ENCODE measurements at places on chromosomes 3 and 15.

DNA sequence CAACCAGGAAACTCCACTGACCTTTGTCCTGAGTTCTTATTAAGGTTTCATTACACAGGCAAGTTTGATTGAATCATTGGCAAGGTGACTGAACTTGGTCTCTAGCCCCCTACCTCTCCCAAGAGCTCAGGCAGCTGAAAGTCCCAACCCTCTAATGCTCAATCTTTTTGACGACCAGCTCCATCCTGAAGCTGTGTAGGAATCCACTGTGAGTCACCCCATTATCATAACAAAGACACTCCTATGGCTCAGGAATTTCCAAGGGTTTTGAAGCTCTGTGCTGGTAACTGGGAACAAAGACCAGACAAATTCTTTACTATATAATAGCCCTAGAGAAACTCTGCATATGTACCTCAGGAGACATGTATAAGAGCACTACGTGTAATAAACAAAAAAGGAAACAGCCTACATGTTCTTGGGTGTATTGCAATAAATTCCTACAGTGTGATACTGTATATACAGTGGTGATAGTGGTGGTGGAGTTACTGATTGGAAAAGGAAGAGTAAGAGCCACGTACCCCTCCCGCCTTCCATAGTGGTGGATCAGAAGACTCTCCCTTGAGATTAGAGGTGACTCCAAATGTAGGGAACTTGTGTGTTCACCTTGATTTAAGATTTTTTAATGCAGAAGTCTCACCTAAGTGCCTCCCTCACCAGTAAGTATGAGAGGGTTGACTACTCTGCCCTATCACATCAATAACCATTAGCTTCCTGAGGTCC lies 116.6 kb downstream of the ST8SIA2 start:
- DNase-seq: no peak

- DNase-seq: no peak
Measured at GRCh38 chr3:12484983-12485327, 675 bp downstream of the TSEN2 start.

DNA sequence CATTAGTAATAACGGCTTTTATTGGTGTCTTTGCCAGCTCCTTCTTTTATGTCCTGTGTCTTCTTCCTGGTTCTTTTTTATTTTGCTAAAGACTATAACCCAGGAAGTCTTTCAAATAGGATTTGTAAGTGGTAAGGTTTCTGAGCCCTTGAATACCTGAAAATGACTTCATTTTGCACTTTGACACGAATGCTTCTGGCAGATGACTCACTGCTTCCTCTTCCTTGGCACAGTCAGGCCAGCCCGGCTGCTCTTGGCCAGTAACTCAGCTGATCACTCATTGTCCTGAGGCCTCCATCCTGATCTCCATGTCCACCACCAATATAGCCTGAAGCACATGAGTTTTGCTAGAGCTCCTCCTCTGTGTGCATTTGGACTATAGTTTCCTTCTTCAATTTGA lies 48.7 kb upstream of the NR2E3 start:
- DNase-seq: no peak

DNA sequence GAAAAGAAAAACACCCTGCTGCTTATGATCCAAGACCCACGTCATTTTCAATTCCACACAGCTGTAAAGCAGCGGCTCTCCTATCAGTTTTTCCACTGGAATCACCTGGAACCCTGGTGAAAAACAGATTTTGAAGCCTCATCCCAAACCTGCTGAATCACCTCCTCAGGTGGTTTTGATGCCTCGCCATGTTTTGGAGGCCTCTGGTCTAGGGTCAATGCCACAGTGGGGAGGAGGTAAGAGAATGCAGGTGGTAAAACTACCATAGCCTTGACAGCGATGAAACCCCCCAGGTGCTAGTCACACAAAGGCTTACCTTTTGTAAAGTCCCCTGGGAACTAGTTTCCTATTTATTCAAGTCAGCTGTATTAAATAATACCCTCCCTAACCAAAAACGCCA lies 24.8 kb downstream of the MYO1E start:
- DNase-seq: no peak

GRCh38 chr3:161977063-161977462 lies 480.5 kb downstream of the OTOL1 start:
- DNase-seq: peak; percentile 34

GRCh38 chr3:178584722-178585380 lies 48.6 kb downstream of the KCNMB2 start:
- DNase-seq: no peak

DNA sequence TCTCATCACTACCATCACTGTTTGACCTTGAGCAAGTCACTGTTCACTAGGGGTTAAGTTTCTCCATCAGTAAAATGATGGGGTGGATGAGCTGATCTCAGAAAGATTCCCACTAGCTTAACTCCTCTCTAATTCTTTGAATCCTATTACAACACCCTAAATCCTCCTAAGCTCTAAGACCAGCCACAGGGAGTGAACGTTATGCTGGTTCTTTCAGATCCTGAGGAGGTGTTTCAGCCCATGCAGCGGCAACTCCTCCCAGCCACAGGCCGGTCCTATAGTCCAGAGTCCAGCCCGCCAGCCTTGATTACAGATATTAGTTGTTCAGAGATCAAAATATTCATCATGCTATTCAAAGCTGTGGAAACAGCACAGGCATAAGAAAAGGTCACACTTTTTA lies 15.1 kb downstream of the MB21D2 start:
- no peak for DNase-seq

GRCh38 chr15:87689716-87690115 lies 566.8 kb downstream of the NTRK3 start:
- DNase-seq: no peak

GRCh38 chr15:69114331-69114928 lies 46.0 kb upstream of the GLCE start:
- no peak for DNase-seq

GRCh38 chr15:45869034-45869668 lies 234.3 kb downstream of the SQOR start:
- no peak for DNase-seq

GRCh38 chr3:46501702-46502101 lies 3.9 kb downstream of the RTP3 start:
- DNase-seq: no peak

DNA sequence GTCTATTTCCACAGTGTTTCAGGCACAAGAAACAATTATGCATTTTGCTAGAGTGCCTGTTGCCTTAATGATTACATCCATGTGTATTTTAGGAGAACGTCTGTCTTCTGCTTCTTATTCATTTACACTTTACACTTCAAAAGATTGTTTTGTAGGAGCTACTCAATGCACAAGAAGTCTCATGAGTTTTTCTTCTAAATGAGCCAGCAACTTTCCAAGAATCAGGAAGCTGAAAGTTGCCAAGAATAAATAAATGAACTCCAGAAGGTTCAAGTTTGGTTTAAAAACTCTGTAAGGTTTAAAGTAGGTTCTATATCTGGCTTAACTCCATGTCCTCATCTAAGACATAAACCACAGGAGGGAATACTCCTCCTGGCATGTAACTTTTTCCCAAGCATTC lies 103.8 kb upstream of the ADPGK start:
- no peak for DNase-seq

DNA sequence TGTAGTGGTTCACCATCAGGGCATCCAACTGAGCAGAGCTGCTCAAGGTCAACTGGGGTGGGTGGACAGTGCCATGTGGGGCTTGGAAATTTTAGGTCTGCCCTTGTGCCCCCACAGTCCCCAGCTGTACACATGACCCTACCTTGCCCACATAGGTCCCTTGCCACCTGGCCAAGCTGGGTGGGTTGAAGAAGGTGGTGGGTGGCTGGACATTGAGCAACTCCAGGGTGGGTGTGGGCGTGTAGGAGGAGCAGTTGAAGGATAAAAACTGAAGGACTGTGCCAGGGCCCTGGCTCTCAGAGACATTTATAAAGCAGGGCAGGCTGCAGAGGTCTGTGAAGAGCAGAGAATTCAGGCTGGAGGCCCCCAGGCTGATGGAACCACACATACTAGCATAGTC lies 568 bp downstream of the CDHR4 start:
- DNase-seq: no peak

- no peak for DNase-seq
Measured at GRCh38 chr3:171606151-171606751, 146.0 kb upstream of the TNIK start.

DNA sequence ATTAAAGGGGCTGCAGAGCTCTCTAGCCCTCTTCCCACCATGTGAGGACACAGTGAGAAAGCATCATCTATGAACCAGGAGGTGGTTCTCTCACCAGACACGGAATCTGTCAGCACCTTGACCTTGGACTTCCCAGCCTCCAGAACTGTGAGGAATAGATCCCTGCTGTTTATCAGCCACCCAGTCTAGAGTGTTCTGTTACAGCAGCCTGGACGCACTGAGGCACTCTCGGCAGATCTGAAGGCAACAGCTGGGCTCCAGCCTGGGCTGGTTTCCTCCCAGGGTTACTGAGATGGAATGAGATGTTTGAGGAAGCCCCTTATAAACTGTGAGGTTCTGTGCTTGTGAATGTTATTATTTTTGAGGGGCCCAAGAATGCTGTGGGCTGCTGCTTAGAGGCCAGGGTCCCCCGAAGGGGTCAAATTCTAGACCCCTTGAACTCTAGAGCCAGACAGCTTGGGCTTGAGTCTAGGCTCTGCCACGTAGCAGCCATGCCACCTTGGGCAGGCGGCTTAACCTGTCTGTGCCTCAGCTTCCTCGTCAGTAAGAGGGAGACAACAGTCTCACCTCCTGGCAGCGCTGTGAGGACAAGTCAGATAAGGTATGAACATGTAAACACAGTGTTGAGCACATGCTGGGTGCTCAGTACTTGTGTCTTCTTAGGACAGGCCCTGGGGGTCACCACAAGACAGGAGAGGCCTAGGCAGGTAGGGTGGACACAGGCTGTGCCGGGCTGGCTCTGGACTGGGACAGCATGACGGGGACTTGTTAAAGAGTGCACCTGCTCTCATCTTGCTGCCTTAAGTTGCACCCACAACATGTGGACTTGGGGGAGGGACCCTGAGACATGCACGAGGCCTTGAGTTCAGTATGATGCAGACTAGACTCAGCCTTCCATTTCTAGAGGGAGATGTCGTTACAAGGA lies 49.2 kb downstream of the MGLL start:
- no peak for DNase-seq

DNA sequence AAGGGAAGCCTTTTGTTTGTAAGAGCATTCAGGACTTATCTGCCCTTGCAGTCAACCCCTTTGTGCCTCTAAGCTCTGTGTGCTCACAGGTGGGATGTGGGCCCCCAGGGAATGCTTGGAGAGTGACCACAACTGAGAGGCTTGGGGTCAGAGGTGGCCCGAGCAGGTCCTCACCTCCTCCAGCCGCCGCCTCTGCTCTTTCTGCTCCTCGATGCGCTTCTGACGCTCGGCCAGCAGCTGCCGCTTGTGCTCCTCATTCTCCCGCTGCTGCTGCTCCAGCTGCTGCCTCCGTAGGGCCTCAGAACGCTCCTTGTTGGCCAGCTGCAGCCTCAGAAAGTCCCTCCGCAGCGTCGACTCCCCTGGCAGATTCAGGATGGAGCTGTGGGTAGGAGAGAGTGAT lies 130.8 kb upstream of the SLC2A2 start:
- DNase-seq: no peak

GRCh38 chr3:120281261-120281660 lies 3.8 kb downstream of the GPR156 start:
- DNase-seq: no peak

DNA sequence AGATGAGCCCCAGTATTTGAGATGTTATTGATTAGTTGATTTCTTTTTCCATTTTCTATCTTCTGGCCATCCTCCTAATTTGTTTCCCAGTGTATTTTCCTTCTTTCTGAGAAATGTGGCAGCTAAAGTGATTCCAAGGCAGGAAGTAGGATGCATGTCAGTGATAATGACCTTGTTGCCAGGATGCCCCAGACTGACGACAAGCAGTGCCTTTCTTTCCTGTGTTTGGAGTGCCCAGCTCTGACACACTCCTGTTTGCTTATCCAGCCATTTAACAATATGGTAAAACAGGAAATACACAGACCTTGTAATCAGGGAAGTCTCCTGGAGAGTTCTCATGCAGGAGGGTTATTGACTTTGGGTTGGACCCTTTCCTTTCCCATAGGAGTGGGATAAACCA lies 20.4 kb downstream of the TMOD2 start:
- DNase-seq: no peak

DNA sequence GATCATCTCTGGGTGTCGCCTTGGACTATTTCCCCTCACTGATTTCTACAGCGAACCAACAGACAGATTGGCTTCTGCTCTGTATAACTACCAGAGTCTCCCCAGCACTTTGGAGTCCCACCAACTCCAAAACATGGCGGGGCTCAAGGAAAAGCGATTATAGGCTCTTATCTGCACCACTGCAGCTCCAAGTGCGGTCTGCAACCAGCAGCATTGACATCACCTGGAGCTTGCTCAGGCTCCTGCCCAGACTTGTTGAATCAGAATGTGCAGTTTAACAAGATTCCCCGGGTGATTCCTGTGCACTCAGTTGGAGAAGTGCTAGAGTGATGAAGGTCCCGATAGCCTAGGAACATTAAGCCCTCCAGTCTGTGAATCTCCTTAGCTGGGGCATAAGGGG lies 9.0 kb downstream of the CCK start:
- no peak for DNase-seq

- DNase-seq: no peak
Measured at GRCh38 chr3:79175870-79176269, 591.9 kb downstream of the ROBO1 start.

GRCh38 chr3:151903501-151903991 lies 30.1 kb downstream of the SUCNR1 start:
- no peak for DNase-seq

GRCh38 chr3:3468596-3468995 lies 289.1 kb upstream of the CRBN start:
- no peak for DNase-seq

DNA sequence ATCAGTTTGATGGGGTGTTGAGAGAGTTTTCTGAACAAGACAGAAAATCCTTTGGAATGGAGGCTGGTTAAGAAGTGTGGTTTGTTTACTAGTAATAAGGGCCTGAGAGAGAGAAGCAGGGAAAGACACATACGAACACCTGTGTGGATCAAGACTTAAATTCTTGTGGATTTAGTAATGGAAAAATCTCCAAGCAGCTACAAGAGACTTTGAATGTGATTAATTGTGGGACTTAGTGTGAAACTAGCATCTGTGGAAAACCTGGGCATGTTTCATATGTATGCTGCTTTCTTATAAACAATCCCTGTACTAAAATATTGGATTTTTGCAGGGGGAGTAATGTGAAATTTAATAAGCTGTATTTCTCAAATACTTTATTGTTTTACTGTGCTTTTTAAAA lies 399.1 kb downstream of the SI start:
- DNase-seq: no peak

- DNase-seq: no peak
Measured at GRCh38 chr3:64410226-64410625, 185.0 kb upstream of the PRICKLE2 start.

- no peak for DNase-seq
Measured at GRCh38 chr3:184486614-184487013, 75.0 kb upstream of the EPHB3 start.

GRCh38 chr3:129992781-129993180 lies 18.3 kb downstream of the TRH start:
- DNase-seq: no peak

Data from AG04449 (cell line).